CD8-positive, alpha-beta T cell (primary cell): ENCODE measurements at places on chromosomes 5 and 9. TPM values are rescaled to one million over a fixed set of nuclear protein-coding genes. Genes with fewer than 3 reads are reported as not detected.

Gene PAX5
- 2.3 TPM for total RNA-seq

Gene GTF3C5
- total RNA-seq = 54.1 TPM

Gene PHPT1
- total RNA-seq = 15.7 TPM

Gene HMMR
- 0.76 TPM for total RNA-seq

Gene SLC36A3
- not detected for total RNA-seq

Gene PCDHGA7
- total RNA-seq = 0.08 TPM

Gene PSD2
- total RNA-seq = 0.30 TPM

Gene SEMA4D
- 286 TPM for total RNA-seq

Gene DNAH5
- total RNA-seq = not detected

Gene ABITRAM
- total RNA-seq = 6.9 TPM

Gene C8G
- not detected for total RNA-seq

Gene KCNN2
- total RNA-seq = not detected

Gene ADGRD2
- not detected for total RNA-seq

Gene RXRA
- total RNA-seq = 11.6 TPM

Gene MEGF10
- total RNA-seq = not detected

Gene SV2C
- total RNA-seq = 0.11 TPM

Gene PAEP
- not detected for total RNA-seq

Gene KIF4B
- total RNA-seq = not detected

Gene MYORG
- 0.60 TPM for total RNA-seq

Gene SPINK5
- not detected for total RNA-seq

Gene CACNA1B
- total RNA-seq = not detected

Gene TXNDC8
- total RNA-seq = not detected

Gene ACO1
- total RNA-seq = 3.6 TPM

Gene NEUROG1
- not detected for total RNA-seq

Gene LMX1B
- not detected for total RNA-seq

Gene BTNL3
- total RNA-seq = not detected

Gene DAB2
- total RNA-seq = not detected

Gene CCNJL
- total RNA-seq = not detected

Gene GABRG2
- not detected for total RNA-seq

Gene SPATA31A3
- not detected for total RNA-seq

Gene NRG2
- 0.33 TPM for total RNA-seq

Gene CLTA
- 39.6 TPM for total RNA-seq

Gene PRLR
- total RNA-seq = not detected

Gene ORM2
- total RNA-seq = not detected

Gene KIAA0825
- total RNA-seq = 0.89 TPM

Gene AQP7
- not detected for total RNA-seq

Gene CTXN3
- not detected for total RNA-seq

Gene HINT1
- total RNA-seq = 252 TPM

Gene CAVIN4
- total RNA-seq = 0.19 TPM

Gene ARL14EPL
- 1.0 TPM for total RNA-seq

Gene C9
- not detected for total RNA-seq

Gene CEL
- 0.19 TPM for total RNA-seq

Gene FAT2
- not detected for total RNA-seq

Gene TMC1
- total RNA-seq = not detected
